WTC11 (cell line): ENCODE measurements at places on chromosomes 2 and 18. TPM values are rescaled to one million over a fixed set of nuclear protein-coding genes. Genes with fewer than 3 reads are reported as not detected.

- peaks cover 42% of the 10 kb centered on the region for H3K4me1 ChIP-seq
- no peak overlapping the region for H3K4me3 ChIP-seq
- H3K27ac ChIP-seq, result no peak overlapping the region
- no peaks in the 10 kb centered on the region; the same call in 1 of the 2 replicates for H3K27me3 ChIP-seq
- no peaks in the 10 kb centered on the region; the same call in 1 of the 2 replicates for H3K36me3 ChIP-seq
These were observed 56.7 kb upstream of the ZDBF2 start for GRCh38 chr2:206217743-206218142.

DNA sequence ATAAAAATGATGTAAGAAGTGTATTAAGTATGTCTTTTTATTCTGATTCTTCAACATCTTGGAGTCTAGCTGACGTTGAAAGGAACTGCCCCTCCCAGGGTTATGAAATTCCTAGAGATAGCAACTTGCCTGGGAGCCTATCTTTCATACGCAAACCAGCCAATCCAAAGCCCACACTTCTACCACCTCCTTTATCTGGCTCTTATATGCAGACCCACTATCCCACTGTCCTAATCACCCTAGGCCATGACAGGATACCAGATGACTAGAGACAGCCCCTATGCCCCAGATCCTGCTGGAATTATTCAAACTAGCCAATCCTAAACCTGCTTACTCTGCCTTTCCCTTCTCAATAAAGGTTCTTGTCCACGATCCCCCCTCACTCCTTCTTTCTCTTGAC lies 11.8 kb upstream of the CDC42EP3 start:
- DNase-seq, result no peak
- H3K27me3 ChIP-seq, result no peaks in the 10 kb centered on the region
- no peak overlapping the region for H3K4me3 ChIP-seq
- H3K4me1 ChIP-seq, result no peaks in the 10 kb centered on the region
- no peaks in the 10 kb centered on the region for H3K36me3 ChIP-seq
- no peak overlapping the region for H3K27ac ChIP-seq

DNA sequence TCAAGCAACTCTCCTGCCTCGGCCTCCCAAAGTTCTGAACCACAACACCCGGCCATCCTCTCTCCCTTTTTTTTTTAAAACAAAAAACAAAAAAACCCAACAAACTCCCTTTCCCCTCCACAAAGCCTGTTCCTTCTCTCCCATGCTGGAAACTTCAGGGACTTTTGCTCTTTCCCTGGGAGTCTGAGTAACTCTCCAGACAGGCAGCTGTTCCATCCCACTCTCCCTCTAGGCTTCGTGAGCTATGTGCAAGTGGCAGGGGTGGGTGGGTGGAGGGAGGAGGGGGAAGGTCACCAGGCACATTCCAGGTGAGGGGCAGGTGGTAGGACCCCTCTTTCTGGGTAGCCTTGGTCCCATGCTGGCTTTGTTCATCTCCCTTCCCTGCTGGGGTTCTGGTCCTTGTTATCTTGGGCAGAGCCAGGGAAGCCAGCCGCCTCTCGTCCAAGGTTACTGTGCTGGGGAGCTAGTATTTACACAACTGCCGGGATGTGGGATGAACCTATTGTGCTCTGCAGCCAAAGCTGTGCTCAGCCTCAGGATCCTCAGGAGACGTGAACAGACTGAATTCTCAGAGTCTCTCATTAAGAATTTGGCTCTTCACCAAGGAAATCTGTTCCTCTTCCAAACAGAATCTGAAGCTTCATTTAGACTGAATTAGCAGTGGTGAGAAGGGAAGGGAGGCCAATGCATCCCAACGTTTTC lies 106.9 kb downstream of the LIPG start:
- peaks cover 26% of the 10 kb centered on the region for H3K4me1 ChIP-seq
- no peaks in the 10 kb centered on the region for H3K36me3 ChIP-seq
- no peaks in the 10 kb centered on the region for H3K27me3 ChIP-seq

DNA sequence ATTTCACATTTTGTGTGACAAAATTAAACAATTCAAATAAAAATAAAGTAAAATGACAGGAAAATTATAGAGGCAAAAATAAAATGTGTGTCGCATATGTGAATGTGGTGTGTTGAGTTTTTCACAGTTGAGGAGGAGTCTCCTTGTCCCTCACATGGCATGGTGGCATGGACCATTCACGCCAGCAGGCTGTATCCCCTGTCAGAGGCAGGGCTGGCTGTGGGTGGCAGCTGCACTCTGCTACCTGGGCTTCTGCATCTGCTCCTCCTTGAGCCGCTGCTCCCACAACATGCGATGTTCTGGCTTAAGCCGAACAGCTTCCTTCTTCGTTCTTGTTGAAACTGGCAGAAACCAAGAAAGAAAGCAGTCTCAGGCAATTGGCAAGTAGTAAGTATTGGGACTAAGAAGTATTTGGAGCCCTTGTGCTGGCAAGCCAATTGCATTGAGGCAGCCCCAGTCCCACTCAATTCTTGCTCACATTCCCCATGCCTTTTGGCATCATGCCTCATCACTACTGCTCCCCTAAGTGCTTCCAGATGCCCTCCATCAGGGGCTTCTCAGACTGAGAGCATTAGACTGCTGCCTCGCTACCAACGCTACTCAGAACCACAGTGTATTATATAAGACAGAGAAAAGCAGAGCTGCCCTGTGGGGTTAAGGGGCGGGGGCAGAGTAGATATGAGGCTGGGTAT lies 177.9 kb upstream of the NABP1 start:
- H3K4me1 ChIP-seq, result peaks cover 48% of the 10 kb centered on the region
- H3K36me3 ChIP-seq, result peaks cover 11% of the 10 kb centered on the region
- no peaks in the 10 kb centered on the region; the same call in 1 of the 2 replicates for H3K27me3 ChIP-seq
- 0 out of 2 replicates have a peak overlapping the region, but pooled peaks have one; percentile 40 for H3K27ac ChIP-seq
- DNase-seq, result no peak

DNA sequence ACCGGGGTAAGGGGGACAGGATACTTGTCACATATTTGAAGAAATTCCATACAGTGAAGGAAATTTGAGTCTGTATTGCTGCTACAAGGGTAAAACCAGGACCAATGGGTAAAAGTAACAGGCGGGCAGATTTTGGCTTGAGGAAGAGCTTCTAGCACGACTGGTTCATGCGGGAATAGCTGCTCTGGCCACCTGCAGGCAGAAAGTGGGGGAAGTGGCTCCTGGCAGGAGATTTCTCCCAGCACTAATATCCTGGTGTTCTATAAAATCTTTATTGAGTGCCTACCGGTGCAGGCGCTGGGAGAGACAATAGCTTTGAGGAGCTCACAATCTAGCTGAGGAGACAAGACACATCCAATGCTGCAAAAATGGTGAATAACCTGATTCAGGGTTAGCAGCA lies 198.5 kb downstream of the LOXHD1 start:
- no peak overlapping the region for H3K27ac ChIP-seq
- no peaks in the 10 kb centered on the region for H3K27me3 ChIP-seq
- peaks cover 33% of the 10 kb centered on the region for H3K4me1 ChIP-seq
- no peak overlapping the region for H3K4me3 ChIP-seq

- H3K4me1 ChIP-seq, result no peaks in the 10 kb centered on the region
- H3K36me3 ChIP-seq, result no peaks in the 10 kb centered on the region
- DNase-seq, result no peak
- no peak overlapping the region for H3K4me3 ChIP-seq
These were observed 127.3 kb upstream of the NYAP2 start for GRCh38 chr2:225272173-225272572.

GRCh38 chr2:178542569-178542968 lies 62.3 kb downstream of the PLEKHA3 start:
- DNase-seq, result no peak
- H3K4me3 ChIP-seq, result no peak overlapping the region
- H3K4me1 ChIP-seq, result no peaks in the 10 kb centered on the region
- H3K36me3 ChIP-seq, result peaks cover 48% of the 10 kb centered on the region
- H3K27me3 ChIP-seq, result no peaks in the 10 kb centered on the region

DNA sequence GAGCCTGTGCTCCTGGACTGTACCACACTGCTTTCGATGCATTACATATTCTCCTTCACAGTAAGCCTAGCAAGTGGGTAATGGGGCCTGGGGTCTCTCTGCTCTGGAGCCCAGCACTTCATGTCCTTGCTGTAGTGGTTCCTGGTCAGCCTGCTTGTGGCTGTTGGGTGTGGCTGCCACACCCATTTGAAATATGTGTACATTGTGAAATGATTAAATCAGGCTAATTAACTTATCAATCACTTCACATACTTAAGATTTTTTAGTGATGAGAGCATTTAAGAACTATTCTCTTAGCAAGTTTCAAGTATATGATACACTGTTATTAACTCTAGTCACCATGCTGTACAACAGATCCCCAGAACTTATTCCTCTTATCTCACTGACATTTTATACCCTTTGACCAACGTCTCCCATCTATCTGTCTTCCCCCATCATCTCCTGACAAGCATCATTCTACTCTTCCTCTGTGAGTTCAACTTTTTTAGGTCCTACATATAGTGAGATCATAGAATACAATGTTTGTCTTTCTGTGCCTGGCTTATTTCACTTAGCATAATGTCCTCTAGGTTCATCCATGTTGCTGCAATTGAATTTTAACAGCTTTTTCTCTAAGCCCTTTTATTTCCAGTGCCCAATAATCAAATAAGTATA lies 92.1 kb downstream of the LYPD6 start:
- peaks cover 26% of the 10 kb centered on the region for H3K4me1 ChIP-seq
- no peak overlapping the region for H3K4me3 ChIP-seq
- no peak for DNase-seq
- H3K36me3 ChIP-seq, result no peaks in the 10 kb centered on the region

DNA sequence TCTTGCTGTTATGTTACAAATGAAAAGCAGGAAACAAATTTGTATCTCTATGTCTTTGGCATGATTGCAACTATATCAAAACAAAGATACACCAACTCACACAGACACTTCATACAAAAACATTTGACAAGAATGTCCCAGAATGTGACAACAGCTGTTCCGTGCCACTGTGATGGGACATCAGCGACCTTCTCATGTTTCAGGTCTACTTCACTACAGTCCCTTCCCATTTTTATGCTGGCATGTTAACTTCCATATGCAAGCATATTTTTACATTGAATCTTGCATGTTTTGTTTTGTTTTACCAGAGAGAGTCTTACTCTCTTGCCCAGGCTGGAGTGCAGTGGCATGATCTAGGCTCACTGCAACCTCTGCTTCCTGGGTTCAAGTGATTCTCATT lies 71.2 kb downstream of the STK25 start:
- H3K4me1 ChIP-seq, result no peaks in the 10 kb centered on the region
- no peak for DNase-seq
- no peak overlapping the region for H3K4me3 ChIP-seq
- H3K27me3 ChIP-seq, result no peaks in the 10 kb centered on the region
- H3K27ac ChIP-seq, result no peak overlapping the region

DNA sequence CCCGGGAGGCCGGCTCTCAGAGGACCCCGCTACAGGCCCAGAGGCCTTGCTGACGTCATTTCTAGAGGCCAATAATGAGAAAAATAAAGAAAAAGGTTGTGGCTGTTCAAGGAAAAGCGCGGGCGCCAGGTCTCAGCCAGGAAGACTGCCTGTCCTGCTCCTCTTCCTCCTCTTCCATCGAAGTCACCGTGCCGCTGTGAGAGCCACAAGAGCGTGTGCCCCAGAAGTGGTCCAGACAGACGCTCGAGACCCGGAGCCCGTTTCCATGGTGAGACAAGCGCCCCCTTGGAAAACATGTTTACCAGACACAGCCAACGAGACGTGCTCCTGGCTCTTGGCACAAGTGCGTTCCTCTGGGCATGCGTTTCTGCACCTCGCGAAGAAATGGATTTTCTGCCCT lies 210.5 kb downstream of the HDAC4 start:
- H3K27me3 ChIP-seq, result no peaks in the 10 kb centered on the region
- no peak overlapping the region for H3K4me3 ChIP-seq
- H3K36me3 ChIP-seq, result peaks cover 26% of the 10 kb centered on the region
- H3K27ac ChIP-seq, result peak overlapping the region; percentile 85
- DNase-seq, result no peak

DNA sequence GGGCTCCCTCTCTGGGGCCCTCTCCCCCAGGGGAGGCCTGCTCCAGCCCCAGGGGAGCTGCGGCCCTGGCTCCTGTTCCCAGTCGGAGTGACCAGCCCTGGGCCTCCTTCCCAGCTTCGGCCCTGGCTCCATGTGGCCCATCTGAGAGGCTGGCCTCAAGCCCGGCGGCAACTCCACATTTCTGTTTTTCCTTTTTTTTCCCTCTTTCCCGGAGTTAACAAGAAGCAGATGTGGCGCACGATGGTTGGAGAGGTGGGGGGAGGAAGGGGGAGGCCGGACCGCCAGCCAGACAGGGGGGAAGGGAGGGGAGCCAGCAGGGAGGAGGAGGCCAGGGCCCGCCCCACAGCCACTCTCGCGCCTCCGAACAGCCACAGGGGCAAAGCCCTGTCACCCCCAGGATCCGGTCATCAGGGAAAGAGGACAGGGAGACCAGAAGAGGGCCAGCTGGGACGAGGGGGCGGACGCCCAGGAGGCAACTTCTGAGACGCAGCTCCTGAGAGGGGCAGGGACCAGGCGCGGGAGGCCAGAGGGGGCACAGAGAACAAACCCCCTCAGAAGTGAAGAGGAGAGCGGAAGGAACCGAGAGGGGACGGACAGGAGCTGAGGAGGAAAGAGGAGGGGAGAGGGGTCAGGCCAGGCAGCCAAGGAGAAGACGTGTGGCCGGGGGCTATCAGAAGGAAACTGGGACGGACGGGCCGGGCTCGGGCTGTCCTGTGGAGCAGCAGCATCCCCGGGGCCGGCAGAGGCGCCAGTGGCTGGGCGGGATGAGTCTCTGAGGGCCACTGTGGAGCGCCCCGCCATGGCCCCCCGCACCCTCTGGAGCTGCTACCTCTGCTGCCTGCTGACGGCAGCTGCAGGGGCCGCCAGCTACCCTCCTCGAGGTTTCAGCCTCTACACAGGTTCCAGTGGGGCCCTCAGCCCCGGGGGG lies at the start of gene EMILIN1:
TSS of gene EMILIN1 (plus strand) at position 349 of the 928 bp plus-strand sequence. CDS start at position 800, 451 bp downstream.
- DNase-seq, result no peak
- no peaks in the 10 kb centered on the region for H3K36me3 ChIP-seq
- H3K27ac ChIP-seq, result peak within 1 kb of the TSS; percentile 84; the same call in 1 of the 2 replicates
- peaks cover 11% of the 10 kb centered on the region for H3K27me3 ChIP-seq
- H3K4me3 ChIP-seq, result no peak within 1 kb of the TSS

GRCh38 chr2:54015798-54016699 lies 45.3 kb upstream of the PSME4 start:
- H3K27me3 ChIP-seq, result 0 out of 2 replicates have a peak, but pooled peaks cover under 1% of the 10 kb centered on the region
- H3K4me1 ChIP-seq, result no peaks in the 10 kb centered on the region
- no peak overlapping the region for H3K4me3 ChIP-seq
- peaks cover 9% of the 10 kb centered on the region for H3K36me3 ChIP-seq

The BCL2 gene
- 2.2 to 2.6 TPM (median 2.3 TPM) in 3 replicates for total RNA-seq

The MEIS1 gene
- total RNA-seq, result 0.30 to 0.48 TPM (median 0.39 TPM) in 3 replicates

The CD302 gene
- total RNA-seq, result 1.4 to 2.5 TPM (median 1.8 TPM) in 3 replicates

The KRTCAP3 gene
- total RNA-seq, result 41.9 to 50.0 TPM (median 49.2 TPM) in 3 replicates

The SKOR2 gene
- 0.34 to 1.3 TPM (median 0.37 TPM) in 3 replicates for total RNA-seq

The POU3F3 gene
- total RNA-seq, result 0.05 TPM in 1 of 3 replicates, not detected in the others

The SDC1 gene
- 47.3 to 52.6 TPM (median 52.6 TPM) in 3 replicates for total RNA-seq

The MZT2A gene
- total RNA-seq, result 162 to 179 TPM (median 167 TPM) in 3 replicates

The ITGB1BP1 gene
- total RNA-seq, result 32.7 to 44.0 TPM (median 33.8 TPM) in 3 replicates

The C2orf66 gene
- not detected in 3 replicates for total RNA-seq

The LNPK gene
- total RNA-seq, result 10.3 to 13.8 TPM (median 13.7 TPM) in 3 replicates

The CERS6 gene
- 16.0 to 17.3 TPM (median 16.6 TPM) in 3 replicates for total RNA-seq

The GAL3ST2 gene
- total RNA-seq, result 0.73 to 0.98 TPM (median 0.78 TPM) in 3 replicates
